ENCODE measurements at places on chromosomes 5 and 9. TPM values are rescaled to one million over a fixed set of nuclear protein-coding genes. Genes with fewer than 3 reads are reported as not detected.

Gene PROB1
- total RNA-seq: 11.2 TPM

Gene PMPCA
- total RNA-seq: 40.5 TPM

Gene CCDC180
- 24.8 TPM for total RNA-seq

Gene PCDHGA9
- 9.8 TPM for total RNA-seq

Gene SOHLH1
- not detected for total RNA-seq

Gene PRUNE2
- 10.9 TPM for total RNA-seq

Gene TUSC1
- 20.9 TPM for total RNA-seq

Gene SEMA5A
- 45.6 TPM for total RNA-seq

Gene PPP1R2B
- total RNA-seq: not detected

Gene KIF12
- 101 TPM for total RNA-seq

Gene TMOD1
- total RNA-seq: 17.2 TPM

Gene ZBTB34
- total RNA-seq: 24.6 TPM
